Stimulated activated CD4-positive, alpha-beta T cell treated with anti-CD3 and anti-CD28 coated beads, TNF-alpha, amount 100 ng/mL, for 1 hour (primary cell): ENCODE measurements at places on chromosomes 6 and 20.

GRCh38 chr20:38186788-38187221 lies 21.7 kb upstream of the TGM2 start:
- DNase-seq = no peak

DNA sequence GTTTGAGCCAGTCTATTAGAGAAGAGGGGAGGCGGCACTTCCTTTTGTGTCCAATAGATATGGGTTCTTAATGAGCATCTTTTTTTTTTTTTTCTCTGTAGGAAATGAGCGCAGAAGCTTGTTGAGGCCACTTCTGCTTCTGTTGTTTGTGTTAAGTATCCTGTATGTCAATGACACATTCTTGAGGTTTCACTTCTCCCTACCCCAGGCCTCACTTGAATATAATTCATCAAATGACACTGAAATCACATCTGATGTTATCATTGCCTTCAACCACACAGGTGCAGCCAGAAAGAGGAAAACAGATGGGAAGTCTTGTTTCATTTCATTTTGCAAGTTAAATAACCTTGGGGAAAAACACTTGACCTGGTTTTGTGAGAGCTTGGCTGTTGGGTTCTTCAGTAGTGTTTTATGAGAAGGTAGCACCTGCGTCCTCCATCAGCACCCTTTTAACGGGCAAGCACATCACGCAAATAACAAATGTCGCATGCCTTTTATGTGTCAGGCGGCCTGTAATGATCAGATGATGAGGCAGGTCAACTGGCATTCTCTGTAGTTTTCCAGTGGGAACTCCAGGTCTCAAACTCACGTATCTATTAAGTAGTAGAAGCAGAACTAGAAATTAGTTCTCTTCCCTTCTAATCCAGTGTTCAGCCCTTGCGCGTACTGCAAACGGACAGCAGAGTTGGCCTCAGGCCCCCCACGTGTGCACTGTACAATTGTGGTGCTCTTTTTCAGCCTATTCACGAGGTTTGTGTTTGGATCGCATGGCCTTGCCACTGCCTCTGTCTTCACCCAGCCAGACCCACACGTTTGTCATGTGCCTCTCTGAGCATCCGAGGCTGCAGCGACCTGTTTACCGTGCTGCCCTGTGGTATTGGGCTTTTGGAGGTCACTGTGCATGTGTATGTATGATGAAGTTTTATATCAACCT lies 23.5 kb downstream of the PLEKHG1 start:
- DNase-seq = no peak

- no peak for DNase-seq
Observed at GRCh38 chr20:54625497-54625896, 150.1 kb downstream of the DOK5 start.

DNA sequence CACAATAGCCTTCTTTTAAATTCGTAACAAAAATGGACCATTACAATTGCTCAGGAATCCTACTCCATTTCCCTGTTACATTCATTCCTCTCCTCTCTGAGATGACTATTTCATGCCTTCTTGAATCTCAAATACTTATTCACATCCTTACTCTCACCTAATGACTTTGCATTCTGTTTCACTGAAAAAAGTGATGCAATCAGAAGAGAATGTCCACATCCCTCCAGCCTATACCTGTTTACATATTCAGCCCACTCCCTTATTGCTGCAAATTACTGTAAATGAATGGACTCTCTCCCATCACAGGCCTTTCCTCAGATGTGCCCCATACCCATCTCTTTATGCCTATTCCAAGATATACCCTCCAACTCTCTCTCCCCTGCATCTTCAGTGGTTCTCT lies 8.6 kb downstream of the TAAR1 start:
- no peak for DNase-seq

GRCh38 chr6:89258912-89259311 lies 41.8 kb upstream of the GABRR1 start:
- no peak for DNase-seq

GRCh38 chr6:11536795-11537194 lies 754 bp upstream of the TMEM170B start:
- DNase-seq = no peak

DNA sequence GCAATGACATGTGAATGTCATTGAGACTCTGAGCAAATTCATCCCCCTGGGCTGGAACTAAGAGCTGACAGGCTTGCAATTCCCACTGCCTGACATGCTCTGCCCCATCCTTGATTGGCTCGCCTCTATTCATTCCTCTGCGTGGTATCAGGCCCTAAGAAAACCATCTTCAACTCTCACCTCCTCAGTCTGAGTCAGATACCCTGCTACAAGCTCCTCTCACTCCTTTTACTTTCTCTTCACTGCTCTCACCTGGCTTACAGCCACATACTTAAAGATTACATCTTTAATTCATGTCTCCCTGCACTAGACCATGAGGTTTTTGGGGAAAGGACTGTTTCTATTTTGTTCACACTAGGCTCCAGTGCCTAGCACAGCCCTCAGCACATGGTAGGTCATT lies 131.6 kb downstream of the KIF6 start:
- DNase-seq = no peak
